ENCODE measurements at places on chromosomes 1 and 21.

- no peak for DNase-seq
Observed at GRCh38 chr1:22527555-22528296, 35.6 kb upstream of the EPHA8 start.

DNA sequence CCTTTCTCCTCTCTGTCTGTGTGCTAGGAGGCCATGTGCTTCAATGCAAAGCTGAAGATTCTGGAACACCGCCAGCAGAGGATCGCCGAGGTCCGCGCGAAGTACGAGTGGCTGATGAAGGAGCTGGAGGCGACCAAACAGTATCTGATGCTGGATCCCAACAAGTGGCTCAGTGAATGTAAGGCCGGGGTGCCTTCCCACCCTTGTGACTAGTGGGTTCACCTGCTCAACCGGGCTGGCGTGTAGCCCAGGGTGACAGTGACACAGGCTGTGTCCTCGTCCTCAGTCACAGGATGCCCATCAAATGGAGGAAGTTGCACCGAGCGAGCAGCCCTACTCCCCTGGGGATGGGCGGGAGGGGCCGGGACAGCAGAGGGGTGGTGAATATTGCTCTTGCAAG is 544.1 kb downstream of the KIF26B start:
- DNase-seq: peak; percentile 52

DNA sequence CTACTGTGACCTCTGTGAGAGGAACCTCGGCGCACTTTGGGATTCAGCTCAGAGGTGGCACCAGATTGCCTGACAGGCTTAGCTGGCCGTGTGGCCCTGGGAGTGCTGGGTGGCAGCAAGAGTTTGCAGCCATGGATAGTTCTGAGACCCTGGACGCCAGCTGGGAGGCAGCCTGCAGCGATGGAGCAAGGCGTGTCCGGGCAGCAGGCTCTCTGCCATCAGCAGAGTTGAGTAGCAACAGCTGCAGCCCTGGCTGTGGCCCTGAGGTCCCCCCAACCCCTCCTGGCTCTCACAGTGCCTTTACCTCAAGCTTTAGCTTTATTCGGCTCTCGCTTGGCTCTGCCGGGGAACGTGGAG is 67.5 kb downstream of the DISC1 start:
- no peak for DNase-seq

DNA sequence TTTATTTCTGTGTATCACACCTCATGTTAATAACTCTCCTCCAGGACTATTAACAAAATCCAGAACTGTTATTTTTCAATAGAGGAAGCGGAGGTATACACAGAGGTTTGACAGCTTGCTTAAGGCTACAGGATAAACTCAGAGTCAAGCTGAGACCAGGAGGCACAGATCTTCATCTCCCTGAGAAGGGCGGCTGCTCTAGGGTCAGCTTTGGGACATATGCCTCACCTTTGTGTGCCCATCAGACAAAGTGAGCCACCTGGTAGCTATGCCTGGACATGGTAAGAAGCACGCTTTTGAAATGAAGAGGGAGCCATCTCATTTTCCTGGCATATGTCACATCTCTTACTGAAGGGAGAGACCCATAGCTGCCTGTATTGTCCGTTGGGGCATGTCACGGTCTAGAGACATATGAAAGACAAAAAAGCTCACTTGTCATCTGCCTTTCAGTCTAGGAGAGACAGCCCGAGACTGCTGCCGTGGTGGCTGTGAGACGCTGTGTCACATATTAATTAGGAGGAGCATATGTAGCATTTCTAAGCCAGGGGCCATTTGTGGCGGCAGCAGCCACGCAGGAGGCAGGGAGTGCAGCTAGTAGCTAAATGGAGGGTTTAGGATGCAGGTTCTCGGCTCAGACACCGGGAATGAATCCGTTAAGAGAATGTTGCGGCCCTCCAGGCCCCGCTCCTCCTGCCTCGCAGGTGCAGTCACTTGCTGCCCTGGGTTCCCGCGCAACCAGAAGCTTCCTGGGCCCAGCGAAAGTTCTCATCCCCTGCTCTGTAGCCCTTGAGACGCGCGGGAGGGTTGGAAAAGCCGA is 161.3 kb upstream of the C1orf21 start:
- DNase-seq: no peak

GRCh38 chr1:231554969-231555368 is 26.5 kb downstream of the TSNAX start:
- no peak for DNase-seq

DNA sequence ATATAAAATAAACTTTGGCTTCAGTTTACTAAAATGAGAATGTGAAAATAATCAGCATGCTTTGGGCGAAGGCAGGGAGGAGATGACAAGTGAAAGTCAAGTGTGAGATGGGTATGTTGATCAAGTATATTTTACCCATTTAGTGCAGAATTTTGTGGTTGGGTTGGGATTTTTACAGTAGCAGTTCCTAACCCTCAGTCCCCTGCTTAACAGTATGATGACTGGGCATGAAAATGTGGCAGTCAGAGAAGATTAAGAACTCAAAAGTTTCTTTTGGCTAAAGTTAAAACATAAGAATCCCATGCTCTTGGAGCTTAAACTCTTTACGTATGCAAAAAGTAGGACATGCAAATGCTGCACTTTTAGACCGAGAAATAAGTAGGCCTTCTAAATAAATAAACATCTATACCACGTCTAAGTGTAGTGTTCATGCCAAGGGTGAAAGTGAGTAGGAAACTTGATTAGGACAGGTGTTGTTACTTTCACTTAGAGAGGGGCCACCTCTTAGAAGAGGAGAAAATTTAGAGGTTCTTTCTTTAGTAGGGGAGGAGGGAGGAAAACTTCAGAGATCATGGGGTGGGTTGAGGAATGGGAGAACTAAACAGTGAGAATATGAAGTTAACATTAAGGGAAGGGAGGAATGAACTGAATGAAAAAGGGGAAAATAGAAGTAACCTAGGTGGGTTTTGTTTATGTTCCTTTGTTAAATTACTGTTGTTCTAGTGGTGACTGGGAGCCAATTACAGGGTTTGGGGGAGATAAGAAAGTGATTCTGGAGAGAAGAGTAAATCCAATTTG is 127.8 kb downstream of the OSBPL9 start:
- DNase-seq: no peak

DNA sequence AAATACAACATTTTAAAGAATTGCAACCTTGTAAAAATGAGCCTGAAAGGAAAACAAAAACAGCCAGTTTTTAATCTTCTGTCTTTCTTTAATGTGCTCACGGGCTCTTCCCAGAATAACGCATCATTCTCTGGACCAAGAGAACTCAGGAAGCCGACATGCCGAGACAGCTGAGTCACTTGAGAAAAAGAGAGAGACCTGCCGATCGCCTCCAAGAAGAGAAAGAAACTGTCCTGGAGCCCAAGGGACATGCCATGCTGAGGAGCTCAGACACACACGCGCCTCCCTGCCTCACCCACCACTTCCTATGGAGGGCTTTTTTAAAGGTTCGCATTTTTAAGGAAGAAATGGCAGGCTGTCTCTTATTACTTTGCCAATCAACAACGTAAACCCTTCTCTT is 176.4 kb downstream of the ZNF281 start:
- DNase-seq: no peak

DNA sequence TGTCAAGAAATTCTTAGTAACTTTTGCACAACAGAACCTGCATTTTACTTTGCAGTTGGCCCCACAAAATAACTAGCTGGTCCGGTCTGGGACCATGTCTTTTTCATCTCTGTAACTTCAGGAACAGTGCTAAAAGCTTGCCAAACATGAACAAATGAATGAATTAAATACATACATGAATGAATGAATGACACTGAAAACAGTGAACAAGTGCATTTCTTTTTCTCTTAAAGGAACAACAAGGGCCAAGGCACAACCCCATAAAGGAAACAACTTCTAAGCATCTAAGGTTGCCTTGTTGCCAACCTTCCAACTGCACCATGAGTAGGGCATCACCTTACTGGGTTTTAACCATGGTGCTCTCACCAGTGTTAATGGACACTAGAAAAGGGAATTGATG is 534.4 kb upstream of the PKN2 start:
- no peak for DNase-seq

GRCh38 chr21:31622397-31622796 is 37.1 kb upstream of the SOD1 start:
- no peak for DNase-seq

DNA sequence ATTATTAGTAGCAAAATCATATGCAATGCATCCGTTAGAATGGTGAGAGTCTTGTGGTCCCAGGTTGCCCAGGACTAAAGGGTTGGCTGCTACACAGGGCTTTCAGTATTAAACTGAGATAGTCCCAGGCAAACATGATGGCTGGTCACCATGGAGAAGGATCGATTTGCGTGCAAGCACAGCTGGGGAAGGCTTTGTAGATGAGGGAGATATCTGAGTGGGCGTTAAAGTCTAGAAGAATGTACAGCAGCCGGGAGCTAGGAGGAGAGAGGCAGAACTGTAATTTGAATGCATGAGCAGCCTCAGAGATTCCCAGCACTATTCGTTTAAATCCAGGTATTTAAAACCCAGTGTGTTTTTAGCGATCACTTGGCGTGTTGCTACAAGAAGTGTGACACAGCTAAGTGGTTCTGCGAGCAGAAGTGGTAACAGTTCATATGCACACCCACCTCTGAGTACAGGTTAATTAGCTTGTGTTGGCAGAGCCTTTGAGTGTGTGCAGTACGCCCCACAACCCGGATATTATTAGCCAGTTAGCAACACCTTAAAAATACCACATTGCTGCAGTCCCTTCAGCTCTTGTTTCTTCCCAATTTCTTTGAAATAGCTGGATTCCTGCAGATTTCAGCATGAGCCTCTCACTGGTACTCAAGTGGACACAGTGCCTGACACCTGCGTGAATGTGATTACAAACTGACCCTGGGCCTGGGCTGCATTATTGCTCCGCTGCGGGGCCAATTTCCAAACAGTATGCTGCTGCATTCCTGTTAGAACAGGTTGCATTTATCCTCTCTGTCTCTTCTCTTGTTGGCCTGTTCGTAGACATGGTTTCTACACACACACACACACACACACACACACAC is 67.2 kb upstream of the SCAF4 start:
- DNase-seq: no peak

DNA sequence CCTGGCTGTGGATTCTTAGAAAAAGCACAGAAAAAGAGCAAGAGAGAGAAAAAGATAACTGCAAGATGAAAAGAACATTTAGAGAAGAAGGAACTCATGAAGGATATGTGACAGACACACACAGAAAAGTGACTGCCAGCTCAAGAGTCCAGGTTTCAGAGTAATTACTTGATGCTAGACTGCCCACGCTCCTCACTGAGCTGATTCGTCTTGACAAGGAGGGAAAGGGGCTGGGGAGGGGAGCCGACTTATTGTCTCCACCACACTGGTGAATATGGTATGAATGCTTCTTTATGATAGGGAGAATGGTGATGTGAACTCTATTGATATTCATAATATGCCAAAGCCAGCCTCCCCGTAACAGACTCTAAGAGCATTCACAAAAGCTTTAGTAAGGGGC is 140.4 kb downstream of the BRINP2 start:
- no peak for DNase-seq

DNA sequence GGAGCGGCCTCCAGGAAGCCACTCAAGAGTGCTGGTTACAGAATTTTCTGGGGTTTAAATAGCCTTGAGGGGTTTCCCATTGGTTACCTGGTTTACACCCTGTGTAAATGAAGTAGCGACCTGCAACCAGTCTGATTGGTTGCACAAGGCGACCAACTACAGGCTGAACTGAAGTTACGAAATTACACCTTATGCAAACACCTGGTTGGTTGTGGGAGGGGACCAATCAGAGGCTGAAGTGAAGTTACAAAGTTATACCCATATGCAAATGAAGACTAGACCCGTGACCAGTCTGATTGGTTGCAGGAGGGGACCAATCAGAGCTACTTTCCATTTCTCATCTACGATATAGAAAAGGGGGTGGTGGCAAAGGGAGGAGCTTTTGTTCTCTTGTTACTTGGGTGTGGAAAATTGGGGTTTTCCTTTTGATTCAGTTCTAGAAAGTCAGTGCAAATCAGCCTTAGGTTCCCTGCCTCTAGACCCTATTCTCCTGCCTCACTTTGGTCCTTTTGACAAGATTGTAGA is 22.2 kb upstream of the C1orf174 start:
- peak; percentile 58 for DNase-seq

DNA sequence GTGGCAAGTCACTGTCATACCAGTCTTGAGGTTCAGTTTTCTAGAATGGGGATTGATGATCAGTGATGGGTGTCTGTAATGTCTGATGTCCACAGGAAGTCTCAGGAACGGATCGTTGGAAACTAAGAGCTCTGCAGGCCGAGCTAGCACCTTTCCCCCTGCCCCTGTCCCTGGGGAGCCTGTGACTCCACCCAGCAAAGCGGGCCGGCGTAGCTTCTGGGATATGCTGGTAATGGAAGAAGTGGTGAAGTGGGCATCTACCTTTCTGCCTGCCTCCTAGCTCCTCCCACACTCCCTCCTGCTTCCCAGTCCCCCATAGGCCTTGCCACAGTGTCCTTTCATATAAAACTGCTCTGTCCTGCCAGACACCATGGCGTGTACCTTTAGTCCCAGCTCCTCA is 13.4 kb downstream of the HYI start:
- DNase-seq: peak; percentile 74

DNA sequence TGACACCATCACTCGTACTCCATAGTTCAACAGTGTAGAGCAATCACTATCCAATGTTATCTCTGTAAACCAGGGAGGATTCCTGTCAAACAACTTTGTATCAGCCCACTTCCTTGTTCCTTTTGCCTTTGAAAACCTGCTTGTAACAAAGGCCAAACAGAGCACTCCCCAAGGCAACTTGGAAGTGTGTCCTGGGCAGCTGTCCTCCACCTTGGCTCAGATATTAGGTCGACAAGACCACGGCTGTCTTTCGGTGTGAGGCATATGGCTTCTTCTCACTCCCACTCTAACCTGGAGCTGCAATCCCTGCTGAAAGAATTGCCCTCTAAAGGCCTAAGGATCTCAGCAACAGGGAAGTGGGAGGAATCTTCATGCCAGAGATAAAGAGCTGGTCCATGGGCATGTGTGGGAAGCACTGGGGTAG is 66.7 kb downstream of the ITPKB start:
- no peak for DNase-seq

DNA sequence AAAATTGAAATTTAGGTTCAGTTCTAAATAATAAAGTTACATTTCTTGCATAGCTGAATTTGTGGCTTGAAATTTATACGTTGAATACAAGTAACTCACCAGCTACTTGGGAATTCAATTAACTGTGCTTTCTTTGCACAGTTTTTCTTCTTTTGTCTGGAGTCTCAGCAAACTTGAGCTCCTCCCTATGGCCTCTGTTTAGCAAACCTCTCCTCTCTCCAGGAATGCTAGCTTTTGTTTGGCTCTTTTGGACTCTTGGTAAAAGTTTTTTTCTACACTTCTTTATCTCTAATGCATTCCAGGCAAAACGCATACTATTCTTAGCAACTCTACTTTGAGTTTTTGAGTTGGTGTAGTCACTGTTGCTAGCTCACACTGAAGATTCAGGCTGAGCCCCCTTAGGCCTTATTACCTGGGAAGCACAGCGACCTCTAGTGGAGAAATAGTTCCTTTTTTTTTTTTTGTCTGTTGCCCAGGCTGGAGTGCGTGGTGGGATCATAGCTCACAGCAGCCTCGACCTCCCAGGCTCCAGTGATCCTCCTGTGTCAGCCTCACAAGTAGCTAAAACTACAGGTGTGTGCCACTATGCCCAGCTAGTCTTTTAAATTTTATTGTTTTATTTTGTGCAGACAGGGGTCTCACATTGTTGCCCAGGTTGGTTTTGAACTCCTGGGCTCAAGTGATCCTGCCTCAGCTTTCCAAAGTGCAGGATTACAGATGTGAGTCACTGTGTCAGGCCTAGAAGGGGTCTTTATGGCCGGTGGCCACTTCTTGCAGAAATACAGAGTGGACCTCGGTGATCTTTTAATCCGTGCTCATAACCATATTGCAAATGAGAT is 61.7 kb downstream of the CASQ2 start:
- no peak for DNase-seq

GRCh38 chr1:229730573-229730972 is 104.5 kb downstream of the URB2 start:
- no peak for DNase-seq

- no peak for DNase-seq
Observed at GRCh38 chr1:206537141-206537540, 29.8 kb downstream of the RASSF5 start.
